ENCODE measurements at places on chromosomes 4 and X.

GRCh38 chr4:26110493-26110892, 196.5 kb downstream of the SMIM20 start:
- no peak for DNase-seq

DNA sequence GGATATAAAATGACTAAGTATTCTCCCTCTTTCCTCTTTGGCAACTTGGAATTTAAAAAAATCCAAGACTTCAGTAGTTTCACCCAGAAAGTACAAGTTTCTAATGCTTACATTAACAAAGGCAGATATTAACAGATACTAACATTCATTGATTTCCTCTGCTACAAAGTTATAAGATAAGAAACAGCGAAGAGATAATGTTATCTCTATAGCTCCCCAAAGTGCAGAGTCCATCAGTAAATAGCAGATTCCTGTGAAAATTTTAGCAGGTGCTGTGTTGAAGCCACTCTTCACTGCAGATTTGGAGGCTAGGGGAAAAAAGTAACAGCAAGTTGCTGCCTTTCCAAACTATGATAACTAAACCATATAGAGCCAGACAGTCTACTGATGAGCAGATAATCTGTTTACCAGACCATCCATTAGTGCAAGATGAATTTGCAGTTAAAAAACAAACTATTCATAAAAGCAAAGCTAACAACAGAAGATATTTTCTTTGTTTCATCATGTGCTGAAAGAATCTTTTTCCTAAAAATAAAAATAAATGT, 3.3 kb upstream of the CAMK2D start:
- no peak for DNase-seq

DNA sequence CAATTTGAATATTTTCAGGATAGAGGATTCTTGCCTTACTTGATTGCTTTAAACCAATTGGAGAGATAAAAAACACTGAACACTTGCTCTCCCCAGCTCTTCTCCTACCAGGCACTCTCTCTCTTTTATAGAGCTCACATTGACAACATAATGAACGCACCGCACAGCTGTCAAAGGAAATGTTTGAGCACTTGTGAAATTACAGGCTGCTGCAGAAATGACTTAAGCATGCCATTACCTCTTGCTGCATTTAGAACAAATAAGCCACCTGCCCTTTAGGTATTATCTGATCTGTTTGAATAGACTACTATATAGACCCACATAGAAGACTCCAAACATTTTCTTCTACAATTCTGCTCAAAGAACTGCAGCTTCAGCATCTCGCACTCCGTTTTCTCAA, 227.7 kb downstream of the C4orf33 start:
- DNase-seq = no peak

GRCh38 chr4:112146502-112146813, 1.2 kb downstream of the FAM241A start:
- DNase-seq = no peak

GRCh38 chrX:40759374-40759773, 24.0 kb upstream of the MED14 start:
- no peak for DNase-seq

GRCh38 chr4:57465321-57466056, 355.3 kb upstream of the IGFBP7 start:
- no peak for DNase-seq

- DNase-seq = no peak
Observed at GRCh38 chr4:62601737-62602136, 1401.6 kb downstream of the ADGRL3 start.

DNA sequence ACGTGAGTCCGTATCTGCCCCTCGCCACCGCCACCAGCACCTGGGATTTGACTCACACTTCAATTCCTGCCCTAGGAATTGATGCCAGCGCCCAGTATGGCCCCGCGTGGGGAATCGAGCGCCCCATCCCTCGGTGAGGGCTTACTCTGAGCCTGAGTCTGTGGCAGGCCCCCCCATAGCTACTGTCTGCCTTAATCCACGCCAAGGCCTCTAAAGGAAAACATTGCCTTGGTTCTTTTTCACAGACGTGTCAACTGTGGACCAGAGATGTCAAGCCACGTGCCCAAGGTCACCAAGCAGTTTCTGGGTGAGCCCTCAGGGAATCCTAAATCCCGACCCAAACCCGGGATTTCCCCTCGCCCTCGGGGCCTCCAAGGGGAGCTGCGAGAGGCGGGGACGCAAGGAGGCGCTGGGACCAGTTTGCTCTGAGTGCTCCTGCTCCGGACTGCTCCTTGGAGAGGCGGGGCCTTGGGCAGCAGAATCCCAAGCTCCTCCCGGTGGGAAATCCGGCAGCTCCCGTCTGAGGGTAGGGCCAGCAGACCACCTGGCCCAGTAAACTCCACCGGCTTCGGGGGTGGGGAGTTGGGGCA, 12.9 kb downstream of the MSX1 start:
- DNase-seq = peak; percentile 44

GRCh38 chr4:117481742-117482141, 396.4 kb upstream of the TRAM1L1 start:
- DNase-seq = no peak

GRCh38 chr4:110172972-110173371, 25.4 kb downstream of the ELOVL6 start:
- peak; percentile 11 for DNase-seq

DNA sequence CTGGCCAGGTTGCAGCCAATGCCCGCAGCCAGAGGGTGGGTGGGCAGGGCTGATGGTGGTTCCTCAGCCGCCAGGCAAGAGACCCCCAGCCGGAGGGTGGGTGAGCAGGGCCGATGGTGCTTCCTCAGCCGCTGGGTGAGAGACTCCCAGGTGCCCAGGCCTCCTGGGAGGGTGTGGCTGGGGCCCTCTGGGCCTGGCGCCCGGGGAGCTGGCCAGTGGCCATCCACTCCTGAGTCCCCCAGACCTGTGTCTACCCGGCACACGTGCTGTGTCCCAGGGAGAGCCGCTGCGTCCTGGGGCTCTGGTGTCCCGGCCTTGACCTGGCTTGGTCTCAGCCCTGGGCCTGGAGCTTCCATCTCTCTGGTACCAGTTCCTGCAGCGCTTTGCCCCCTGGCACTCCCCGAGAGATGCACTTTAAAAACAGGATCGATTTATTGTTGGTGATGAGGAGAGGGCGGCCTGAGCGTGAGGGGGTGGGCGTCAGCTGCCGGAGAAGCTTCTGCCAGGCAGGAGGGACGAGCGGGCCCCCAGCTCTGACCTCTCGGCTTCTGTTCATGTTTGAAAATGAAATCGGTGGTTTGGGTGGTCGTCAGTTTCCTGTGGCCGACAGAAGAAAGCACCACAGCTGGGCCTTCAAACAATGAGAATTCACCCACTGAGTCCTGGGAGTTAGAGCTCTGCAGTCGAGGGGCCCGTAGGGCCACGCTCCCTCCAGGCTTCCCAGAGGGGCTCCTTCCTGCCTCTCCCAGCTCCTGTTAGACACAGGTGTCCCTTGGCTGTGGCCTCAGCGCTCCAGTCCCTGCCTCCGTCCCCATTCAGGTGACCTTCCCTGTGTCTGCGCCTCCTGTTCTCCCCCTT, 6.5 kb downstream of the DOK7 start:
- no peak for DNase-seq

DNA sequence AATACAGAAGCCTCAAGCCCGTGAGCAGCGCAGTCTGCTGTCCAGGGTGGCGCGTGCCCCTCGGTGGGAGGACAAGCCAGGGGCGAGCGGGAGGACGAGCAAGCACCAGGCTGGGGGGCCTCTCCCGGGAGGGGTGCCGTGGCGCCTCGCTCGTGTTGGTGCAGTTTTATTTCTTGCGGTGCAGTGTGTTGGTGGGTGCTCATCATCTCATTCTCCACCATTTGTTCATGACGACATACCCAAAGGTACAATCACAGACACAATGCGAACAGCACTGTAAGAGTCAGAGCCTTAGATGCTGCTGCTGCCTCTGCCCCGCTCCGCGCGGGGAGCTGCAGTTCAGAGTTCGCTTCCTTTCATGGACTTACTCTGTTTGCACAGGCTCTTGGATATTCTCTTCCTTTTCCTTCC, 30.3 kb downstream of the RGS12 start:
- no peak for DNase-seq

GRCh38 chr4:81946996-81947395, 426.8 kb downstream of the HNRNPD start:
- no peak for DNase-seq
